Endothelial cell (in vitro differentiated cells): ENCODE measurements at places on chromosomes 12 and 14. TPM values are rescaled to one million over a fixed set of nuclear protein-coding genes. Genes with fewer than 3 reads are reported as not detected.

Gene STAC3
- 3.3 TPM for total RNA-seq

- H3K4me1 ChIP-seq = no peaks in the 10 kb centered on the region
- H3K27ac ChIP-seq = no peak overlapping the region
- no peaks in the 10 kb centered on the region for H3K36me3 ChIP-seq
- no peak for DNase-seq
Observed at GRCh38 chr14:34965912-34966311, 16.9 kb upstream of the SRP54 start.

DNA sequence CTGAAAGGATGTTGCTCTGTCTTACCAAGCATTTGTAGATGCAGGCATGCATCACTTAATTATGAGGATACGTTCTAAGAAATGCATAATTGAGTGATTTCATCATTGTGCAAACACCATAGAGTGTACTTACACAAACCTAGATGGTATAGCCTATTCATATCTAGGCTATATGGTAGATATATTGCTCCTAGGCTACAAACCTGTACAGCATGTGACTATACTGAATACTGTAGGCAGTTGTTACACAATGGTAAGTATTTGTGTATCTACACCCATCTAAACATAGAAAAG is 75.9 kb downstream of the IFT81 start:
- no peak overlapping the region for H3K4me3 ChIP-seq
- H3K27ac ChIP-seq = peak overlapping the region; percentile 98
- peaks cover 21% of the 10 kb centered on the region for H3K4me1 ChIP-seq

DNA sequence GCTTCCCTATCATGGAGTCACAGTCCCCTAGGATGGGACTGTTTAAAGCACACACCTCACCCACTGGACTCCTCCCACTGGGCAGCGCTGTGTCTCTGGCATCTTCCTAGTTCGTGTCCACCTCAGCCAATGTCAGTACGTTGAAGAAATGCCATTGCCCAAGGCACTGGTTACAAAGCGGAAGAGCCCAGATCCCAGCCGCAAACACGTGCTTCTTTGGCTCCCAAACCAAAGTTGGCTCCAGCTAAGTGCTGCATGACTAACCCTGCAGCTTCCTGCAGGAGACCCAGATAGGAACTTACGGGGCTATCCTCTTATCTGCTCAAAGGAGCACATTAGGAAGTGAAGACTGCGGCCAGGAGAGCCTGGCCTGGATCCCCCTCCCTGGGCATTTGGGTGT is 9.3 kb downstream of the SYNE3 start:
- peaks cover 2% of the 10 kb centered on the region for H3K27me3 ChIP-seq
- H3K4me3 ChIP-seq = no peak overlapping the region
- no peak for DNase-seq
- peaks cover 11% of the 10 kb centered on the region for H3K4me1 ChIP-seq
- no peaks in the 10 kb centered on the region for H3K36me3 ChIP-seq

GRCh38 chr12:67318786-67319185 is 49.6 kb downstream of the CAND1 start:
- H3K36me3 ChIP-seq = peaks cover 35% of the 10 kb centered on the region
- peaks cover 4% of the 10 kb centered on the region for H3K27me3 ChIP-seq
- no peak for DNase-seq
- H3K4me3 ChIP-seq = no peak overlapping the region
- peaks cover 5% of the 10 kb centered on the region for H3K4me1 ChIP-seq

GRCh38 chr14:33567023-33567728 is 383.7 kb downstream of the EGLN3 start:
- no peaks in the 10 kb centered on the region for H3K36me3 ChIP-seq
- H3K27me3 ChIP-seq = no peaks in the 10 kb centered on the region
- no peak for DNase-seq
- no peak overlapping the region for H3K27ac ChIP-seq
- no peak overlapping the region for H3K4me3 ChIP-seq

DNA sequence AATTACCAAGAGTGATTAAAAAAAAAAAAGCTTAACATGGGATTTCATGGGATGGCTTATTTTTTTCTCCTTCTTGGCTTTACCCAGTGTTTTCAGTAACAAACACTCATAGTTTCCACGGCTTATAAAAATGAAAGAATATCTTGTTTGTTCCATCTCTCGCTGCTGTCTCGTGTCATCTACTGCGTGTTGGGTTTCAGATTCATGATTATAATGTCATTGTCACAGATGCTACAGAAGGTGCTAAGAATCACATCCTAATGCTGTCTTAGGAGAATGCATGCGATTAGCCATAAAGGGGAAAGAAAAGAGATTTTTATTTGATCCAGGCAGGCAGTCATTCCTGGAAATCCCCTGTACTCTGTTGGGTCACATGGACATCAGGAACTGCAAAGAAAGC is 1267.6 kb upstream of the TMEM132C start:
- H3K4me3 ChIP-seq = no peak overlapping the region
- no peak for DNase-seq
- H3K27ac ChIP-seq = no peak overlapping the region
- H3K4me1 ChIP-seq = no peaks in the 10 kb centered on the region
- no peaks in the 10 kb centered on the region for H3K36me3 ChIP-seq
